ENCODE measurements at places on chromosomes 6 and 20.

DNA sequence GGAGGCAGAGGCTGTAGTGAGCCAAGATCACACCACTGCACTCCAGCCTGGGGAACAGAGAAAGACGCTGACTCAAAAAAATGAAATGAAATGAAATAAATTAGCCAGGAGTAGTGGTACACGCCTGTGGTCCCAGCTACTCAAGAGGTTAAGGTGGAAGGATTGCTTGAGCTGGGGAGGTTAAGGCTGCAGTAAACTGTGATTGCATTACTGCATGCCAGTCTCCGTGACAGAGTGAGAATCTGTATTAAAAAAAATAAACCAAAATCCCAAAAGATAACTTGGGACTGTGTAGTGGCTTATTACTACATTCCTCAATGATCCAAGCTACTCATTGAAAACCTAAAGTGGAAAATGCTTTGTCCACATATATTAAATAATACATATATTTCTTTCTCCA lies 87.0 kb downstream of the SGK1 start:
- no peak for DNase-seq

DNA sequence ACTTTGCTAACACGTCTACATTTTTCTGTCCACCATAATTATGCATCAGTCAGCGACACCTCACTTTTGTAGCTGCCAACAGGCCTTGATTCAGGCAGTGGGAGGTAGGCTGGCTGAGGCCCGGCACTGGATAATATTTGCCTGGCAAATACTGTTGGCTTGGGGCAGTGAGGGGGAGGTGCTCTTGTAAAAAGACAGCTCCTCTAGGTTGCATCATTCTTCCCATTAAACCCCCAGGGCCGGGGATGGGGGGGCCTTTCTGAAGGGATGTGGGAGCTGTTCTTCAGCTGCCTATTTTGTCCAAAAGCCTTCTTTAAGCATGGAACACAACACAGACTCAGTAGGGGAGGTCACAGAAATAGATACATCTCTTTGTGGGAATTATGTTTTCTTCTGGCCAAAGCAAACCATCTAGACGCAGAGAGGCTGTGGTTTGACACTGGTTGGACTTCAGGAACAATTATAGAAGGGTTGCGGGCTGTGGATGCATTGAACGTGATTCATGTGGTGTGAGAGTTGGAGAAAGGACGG lies 338.3 kb upstream of the NT5E start:
- no peak for DNase-seq

- DNase-seq: no peak
Measured at GRCh38 chr20:46592580-46593362, 42.3 kb upstream of the OCSTAMP start.

GRCh38 chr6:89613790-89614189 lies 24.8 kb downstream of the LYRM2 start:
- no peak for DNase-seq

DNA sequence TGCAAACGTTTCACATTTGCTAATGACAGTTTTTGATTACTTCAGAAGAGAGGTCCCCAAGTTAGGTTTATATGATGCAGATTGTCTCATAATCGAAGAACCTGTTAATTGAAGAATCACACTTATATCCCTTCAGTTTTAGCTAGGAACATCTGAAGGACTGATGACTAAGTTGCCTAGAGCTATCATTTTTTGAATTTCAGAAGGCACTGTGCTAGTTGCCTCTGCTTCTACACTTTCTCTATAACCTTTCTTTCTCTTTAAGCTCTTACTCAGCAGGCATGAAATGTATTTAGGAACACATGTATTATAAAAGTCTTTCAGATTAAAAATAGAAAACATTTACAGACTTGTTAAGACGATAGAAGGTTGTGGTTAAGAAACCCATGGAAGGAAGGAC lies 14.4 kb upstream of the GJE1 start:
- no peak for DNase-seq

GRCh38 chr6:42046464-42047212 lies 3.7 kb upstream of the TAF8 start:
- no peak for DNase-seq

GRCh38 chr6:91042656-91043055 lies 455.8 kb upstream of the MAP3K7 start:
- no peak for DNase-seq
